ENCODE measurements at places on chromosomes 7 and 10.

- DNase-seq = no peak
Observed at GRCh38 chr10:101080933-101081931, 19.4 kb downstream of the KAZALD1 start.

DNA sequence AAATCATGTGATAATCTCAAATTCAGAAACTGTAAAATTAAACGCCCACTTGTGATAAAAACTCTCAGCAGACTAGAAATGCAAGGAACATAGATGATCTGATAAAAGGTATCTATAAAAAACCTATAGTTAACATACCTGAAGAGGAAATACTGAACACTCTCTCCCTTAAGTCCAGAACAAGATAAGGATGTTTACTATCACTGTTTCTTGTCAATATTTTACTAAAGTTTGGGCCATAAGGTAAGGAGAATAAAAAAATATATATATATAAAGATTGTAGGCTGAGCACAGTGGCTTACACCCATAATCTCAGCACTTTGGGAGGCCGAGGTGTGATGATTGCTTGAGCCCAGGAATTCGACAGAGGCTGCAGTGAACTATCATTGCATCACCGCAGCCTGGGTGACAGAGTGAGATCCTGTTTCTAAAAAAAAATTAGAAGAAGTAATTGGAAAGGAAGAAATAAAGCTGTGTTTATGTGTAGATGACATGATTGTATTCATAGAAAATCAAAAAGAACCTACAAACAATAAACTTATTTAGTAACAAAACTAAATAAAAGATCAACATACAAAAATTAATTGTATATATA lies 28.4 kb downstream of the MPLKIP start:
- DNase-seq = no peak

DNA sequence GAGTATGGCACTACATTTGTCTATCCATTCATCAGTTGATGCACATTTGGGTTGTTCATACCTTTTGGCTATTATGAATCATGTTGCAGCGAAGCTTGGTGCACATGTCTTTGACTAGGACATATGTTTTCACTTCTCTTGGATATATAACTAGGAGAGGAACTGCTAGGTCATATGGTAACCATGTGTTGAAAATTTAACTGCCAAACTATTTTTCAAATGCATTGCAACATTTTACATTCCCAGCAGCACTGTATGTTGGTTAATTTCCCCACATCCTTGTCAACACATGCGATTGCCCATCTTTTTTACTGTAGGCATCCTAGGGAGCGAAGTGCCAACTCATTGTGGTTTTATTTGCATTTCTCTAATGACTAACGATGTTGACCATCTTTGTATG lies 183.4 kb downstream of the PRKCQ start:
- DNase-seq = no peak

DNA sequence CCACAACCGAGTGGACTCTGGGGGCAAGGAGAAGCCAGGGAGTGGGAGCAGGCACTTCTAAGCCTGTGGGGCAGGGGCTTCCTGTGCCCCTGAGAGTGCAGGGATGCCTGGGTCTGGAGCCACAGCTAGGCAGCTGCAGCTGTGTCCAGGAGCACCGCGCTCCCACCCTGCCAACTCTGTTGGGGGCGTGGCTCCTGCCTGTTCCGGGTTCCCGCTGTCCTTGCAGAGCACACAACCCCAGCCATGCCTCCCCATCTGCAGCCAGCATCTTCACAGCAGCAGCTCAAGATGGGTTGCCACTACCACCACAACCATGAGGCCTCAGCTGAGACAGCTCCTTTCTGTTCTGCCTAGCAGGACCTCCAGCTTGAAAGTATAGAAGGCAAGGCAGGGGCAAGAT lies 8.6 kb downstream of the PAX4 start:
- no peak for DNase-seq

- no peak for DNase-seq
Observed at GRCh38 chr7:30612658-30613265, 18.1 kb downstream of the GARS1 start.

- no peak for DNase-seq
Observed at GRCh38 chr7:141660259-141660658, 41.7 kb downstream of the DENND11 start.

DNA sequence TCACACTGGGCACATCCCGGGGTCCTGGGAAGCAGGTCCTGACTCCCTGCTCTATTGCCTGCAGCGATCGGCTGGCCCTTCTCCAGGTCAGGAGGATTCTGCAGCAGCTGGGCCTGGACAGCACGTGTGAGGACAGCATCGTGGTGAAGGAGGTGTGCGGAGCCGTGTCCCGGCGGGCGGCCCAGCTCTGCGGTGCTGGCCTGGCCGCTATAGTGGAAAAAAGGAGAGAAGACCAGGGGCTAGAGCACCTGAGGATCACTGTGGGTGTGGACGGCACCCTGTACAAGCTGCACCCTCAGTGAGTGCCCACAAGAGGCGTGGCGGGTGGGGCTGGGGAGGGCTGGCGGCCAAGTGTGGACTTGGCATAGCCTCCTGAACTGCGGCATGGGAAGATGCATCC lies 12.8 kb upstream of the HK1 start:
- DNase-seq = no peak

GRCh38 chr10:18298256-18298655 lies 158.0 kb downstream of the CACNB2 start:
- no peak for DNase-seq

DNA sequence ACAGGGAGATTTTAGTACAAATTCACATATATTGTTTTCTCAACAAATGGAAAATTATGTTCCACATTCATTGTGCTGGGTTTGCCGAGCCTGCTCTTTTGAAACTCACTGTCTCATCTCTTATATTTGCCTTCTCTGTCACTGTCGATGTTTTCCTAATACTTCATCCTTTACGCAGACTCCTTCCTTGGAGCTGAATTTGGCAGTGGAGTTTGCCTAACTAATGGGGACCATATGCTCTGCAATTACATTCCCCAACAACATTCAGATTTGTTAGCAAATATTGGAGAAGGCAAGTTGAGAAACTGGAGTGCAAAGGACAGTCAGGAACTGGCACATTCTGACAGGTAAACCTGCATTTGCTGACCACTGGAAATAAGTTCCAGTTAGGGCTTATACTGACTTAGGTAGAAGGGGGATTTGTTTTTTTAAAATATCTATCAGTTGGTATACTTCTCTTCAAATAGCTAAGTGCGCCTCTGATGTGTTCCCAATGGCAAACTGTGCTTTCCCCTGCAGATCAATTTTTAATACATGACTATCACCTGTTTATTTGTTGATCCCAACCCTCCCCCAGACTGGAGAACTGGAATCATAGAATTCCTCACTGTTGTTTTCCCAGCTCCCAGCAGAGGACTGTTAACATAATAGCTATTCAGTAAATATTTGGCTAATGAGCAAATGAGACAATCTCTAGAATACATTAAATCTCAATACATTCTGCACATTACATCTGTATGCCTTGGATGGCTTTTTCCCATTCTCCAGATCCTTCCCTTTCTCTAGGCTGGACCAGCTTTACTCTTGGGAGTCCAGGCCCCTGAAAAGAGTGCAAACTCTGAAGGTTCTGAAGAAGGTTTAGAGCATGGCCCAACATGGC lies 769.3 kb downstream of the KCNMA1 start:
- DNase-seq = no peak

GRCh38 chr10:62437696-62438095 lies 63.5 kb downstream of the ZNF365 start:
- DNase-seq = no peak

DNA sequence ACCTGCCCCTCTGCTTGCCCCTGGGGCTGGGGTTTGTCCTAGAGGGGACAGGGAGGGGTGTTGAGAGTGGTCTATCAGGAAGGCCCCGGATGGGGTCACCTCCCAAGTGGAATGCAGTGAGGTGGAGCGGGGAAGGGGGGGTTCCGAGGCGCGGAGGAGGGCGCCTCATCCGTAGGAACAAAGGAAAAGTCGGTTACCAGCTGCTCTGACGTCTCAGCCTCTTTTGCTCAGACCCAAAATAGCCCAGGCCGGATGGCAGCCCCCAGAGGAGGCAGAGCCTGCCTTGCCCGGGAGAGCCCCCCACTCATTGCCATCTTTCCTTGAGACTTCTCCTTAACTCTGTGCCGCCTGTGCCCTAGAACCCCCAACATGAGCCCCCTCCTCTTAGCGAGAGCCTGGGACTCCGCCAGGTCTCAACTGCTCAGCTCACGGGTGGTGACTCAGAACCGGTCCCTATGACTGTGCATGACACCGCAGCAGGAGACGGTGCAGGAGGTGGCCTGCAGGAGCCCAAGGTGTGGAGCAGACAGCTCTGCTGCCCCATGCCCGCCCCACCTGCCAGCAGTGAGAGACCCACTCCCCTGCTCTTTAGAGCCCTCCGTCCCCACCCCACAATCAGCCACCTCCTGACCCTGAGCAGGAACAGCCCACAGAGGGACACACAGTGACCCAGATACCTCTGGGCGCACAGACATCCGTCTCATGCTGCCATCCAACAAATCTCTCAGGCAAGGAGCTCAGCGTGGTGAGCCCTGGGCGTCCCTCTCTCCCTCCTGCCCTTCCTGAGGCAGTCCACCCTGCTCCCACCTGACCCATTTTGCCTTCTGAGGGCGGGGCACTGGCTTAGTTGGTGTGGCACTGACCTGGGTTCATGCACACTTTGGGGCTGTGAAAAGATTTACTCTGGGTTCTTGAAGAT lies 13.1 kb downstream of the STX1A start:
- DNase-seq = no peak

- DNase-seq = no peak
Observed at GRCh38 chr10:74051736-74052342, 53.9 kb downstream of the VCL start.

- DNase-seq = no peak
Observed at GRCh38 chr7:44625526-44626471, 19.4 kb downstream of the OGDH start.

- no peak for DNase-seq
Observed at GRCh38 chr10:111316722-111317212, 239.9 kb downstream of the ADRA2A start.

DNA sequence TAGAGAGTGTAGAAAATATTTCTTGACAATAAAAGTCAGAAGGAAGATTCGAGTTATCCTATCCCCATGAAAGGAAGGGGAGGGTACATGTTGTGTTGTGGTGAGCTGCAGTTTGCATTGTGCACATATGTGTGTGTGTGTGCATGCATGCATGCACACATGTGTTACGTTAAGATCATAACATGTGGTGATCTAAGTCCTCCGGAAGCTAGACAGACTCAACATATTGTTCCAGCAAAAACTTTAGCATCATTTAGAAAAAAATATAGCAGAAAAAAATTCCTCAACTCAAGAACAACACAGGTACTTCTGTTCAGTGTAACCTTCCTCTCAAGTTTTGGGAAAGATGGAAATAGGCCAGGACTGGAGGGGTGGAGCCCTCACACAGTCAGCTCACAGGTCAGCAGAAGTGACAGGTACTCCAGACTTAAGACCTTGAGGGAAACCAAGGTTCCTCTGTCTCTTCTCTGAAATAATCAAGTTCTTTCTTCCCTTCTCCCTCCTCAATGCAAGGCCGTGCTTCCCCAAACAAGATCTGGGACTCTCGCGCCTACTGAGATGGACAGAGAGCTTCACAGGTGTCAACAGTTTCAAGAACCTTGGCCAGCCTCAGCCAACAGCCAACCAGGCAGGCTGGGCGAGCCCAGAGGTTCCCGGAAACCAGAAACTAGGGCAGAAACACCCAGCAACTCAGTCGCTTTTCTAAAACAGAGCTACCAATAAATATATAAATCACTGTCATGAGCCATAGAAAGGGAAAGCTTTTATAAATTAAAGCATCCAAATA lies 205.2 kb downstream of the FAM107B start:
- no peak for DNase-seq

DNA sequence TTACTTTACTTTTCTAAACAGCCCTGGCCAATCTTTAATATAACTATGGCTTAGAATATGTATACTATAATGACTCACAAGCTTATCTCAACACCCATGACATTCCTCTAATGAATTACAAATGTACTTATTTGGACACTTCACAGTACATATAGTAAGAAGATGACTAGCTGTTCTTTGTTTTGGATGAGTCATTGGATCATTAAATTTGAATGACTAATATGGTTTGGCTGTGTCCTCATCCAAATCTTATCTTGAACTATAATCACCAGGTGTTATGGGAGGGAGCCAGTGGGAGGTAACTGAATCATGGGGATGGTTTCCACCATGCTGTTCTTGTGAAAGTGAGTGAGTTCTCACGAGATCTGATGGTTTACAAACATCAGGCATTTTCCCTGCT lies 807.5 kb upstream of the SORCS1 start:
- DNase-seq = no peak

DNA sequence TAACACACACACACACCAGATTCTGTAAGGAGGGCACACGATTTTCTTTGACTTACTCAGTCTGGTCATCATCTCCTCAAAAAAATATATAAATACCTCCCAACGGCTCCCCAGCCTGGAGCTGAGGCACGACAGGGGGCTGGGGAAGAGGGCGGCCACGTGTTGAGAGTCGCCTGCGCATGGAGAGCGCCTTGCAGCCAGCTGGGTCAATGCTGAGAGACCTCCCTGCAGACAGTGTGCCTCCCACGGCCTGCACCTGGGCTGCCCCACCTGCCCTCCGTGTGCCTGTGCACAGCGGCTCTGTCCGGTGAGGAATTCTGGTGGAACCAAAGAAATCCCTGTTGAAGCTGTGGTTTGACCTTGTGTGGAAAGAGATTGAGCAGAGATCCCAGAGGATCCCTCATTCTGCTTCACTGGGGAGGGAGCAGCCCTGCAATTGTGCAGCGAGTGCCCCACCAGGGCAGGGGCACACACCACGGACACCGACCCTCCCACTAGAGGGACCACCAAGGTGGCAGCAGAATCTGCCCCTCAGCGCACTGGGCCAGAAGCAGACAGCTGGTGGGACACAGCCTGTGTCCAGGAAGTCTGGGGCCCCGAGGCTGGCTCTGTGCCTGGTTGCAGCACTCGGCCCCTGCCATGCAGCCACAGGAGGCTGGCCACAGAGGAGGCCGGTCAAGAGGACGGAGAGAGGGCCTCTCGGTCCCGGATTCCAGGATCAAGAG lies 150.5 kb upstream of the PPP2R2D start:
- no peak for DNase-seq

Data from stimulated activated CD4-positive, alpha-beta T cell treated with anti-CD3 and anti-CD28 coated beads, Interleukin-15, amount 100 ng/mL, for 1 hour (primary cell).